ENCODE measurements at places on chromosomes 4 and X. TPM values are rescaled to one million over a fixed set of nuclear protein-coding genes. Genes with fewer than 3 reads are reported as not detected.

DNA sequence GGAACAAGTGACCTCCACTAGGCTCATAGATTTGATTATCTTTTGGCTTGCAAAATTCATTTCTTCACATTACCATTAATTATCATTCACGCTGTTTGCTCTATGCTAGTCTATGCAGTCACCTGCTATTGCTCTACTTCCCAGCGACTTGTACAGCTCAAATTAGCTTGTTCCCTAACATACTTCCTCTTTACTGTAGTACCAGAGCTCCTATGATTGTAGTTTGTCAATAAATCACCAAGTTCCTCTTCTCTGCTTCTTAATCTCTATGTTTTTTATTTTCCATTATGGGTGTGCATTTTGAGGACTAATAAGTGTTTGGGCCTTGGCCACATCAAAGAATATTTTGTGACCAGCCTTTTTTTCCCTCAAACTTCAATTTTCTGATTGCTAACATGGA, 6.2 kb upstream of the GSPT2 start:
- DNase-seq: no peak

DNA sequence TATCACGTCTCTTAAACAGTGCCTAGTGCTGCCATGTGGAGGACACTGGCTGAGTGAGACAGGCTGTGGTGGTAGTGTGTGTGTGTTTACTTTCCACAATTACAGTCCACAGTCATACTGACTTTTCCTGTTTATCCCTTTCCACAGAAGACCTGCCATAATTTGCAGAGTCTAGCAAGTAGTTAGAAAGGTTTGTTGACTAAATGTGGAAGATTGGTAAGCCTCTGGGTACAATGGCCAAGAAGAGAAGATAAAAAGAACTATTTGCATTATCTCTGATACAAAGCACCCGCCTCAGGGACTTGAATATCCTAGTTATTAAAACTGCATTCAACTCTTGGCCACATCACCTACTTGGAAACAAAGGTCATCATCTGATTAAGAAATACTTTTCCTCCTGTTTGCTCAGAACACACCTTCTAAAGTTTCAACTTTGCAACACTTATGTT, 89.1 kb downstream of the FAM13A start:
- DNase-seq: no peak

DNA sequence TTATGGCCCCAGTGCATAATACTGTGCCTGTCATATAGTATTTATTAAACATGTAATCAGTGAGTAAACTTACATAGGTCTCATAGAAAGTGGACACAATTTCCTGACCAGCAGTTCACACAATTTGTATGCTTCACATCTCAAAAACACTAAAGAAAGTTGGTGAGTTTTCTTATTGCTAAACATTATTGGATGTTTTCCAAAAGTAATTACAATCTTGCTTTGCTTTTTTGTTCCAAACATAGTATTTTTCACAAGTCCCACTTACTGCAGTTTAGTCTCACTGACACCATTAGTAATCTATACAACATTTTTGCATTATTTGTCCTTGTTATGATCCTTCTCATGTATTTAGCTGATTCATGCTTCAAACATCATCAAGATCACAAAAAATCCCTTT, 132.5 kb downstream of the TBCK start:
- no peak for DNase-seq

DNA sequence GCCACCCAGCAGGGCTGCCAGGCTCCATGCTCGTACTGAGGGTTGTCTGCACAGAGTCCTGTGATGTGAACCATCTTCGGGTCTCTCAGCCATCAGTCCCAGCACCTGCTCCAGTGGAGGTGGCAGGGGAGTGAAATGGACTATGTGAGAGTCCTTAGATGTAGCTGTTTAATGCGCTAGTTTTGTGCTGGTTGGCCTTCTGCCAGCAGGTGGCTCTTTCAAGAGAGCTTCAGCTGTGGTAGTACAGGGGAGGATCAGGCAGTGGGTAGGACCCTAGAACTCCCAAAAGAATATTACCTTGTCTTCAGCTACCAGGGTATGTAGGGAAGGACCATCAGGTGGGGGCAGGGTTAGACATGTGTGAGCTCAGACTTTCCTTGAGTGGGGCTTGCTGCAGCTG, 1066.0 kb downstream of the GLUD2 start:
- no peak for DNase-seq

GRCh38 chr4:26787461-26788340, 72.9 kb upstream of the STIM2 start:
- DNase-seq: no peak

- DNase-seq: no peak
Measured at GRCh38 chr4:67550857-67551256, 5.6 kb upstream of the CENPC start.

DNA sequence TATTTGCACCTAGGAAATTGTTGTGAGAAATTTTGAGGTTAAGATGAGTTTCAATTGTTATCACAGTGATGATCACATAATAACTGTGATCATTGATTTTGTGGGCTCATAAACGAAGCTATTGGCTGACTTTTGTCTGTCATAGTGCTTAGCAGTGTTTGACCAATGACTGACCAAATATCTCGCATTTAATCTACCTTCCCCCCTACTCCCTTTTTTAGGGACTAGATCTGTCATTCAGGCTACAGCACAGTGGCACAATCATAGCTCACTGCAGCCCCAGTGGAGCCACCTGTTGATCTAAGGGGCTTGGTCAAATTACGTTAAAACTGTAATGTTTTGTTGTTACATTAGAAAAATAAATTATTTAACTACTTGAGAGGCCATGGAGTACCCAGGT, 1.5 kb downstream of the FUNDC2 start:
- DNase-seq: no peak

GRCh38 chr4:138522366-138522765, 280.2 kb upstream of the SLC7A11 start:
- peak; percentile 3 for DNase-seq

- no peak for DNase-seq
Measured at GRCh38 chrX:153406011-153406410, 4.9 kb upstream of the PNMA6E start.

- DNase-seq: no peak
Measured at GRCh38 chr4:137861682-137862081, 329.4 kb upstream of the PCDH18 start.

Gene ARHGAP36
- not detected for total RNA-seq

Gene P2RY4
- 0.20 TPM for total RNA-seq

Gene USP27X
- total RNA-seq: 1.4 TPM

Gene MAGEA1
- total RNA-seq: not detected

Gene GAGE12E
- total RNA-seq: not detected

Gene GAB1
- total RNA-seq: 26.7 TPM

Gene MAGEB10
- total RNA-seq: not detected
